Choroid plexus epithelial cell (primary cell): ENCODE measurements at places on chromosomes 1 and 21.

DNA sequence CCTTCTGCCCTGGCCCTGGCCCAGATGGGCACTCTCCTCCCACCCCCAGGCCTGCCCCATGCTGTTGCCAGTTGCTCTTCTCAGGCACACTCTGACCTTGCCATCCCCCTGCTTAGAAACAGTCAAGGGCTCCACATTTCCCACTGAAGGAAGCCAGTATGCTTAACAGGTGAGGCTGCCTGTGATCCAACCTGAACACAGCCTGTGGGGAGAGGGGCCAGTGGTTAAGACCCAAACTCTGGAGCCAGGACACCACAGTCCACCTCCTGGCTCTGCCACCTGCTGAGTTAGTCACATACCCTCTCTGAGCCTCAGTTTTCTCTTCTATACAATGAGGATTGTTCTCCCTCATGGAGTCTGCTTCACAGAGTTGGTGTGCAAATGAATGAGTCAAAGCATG lies 526.9 kb downstream of the MATN1 start:
- no peak for DNase-seq

- DNase-seq, result peak; percentile 64
These were observed 7.1 kb upstream of the NSUN4 start for GRCh38 chr1:46333300-46334029.

- peak; percentile 55 for DNase-seq
These were observed 1.5 kb upstream of the HDGF start for GRCh38 chr1:156752843-156753482.

DNA sequence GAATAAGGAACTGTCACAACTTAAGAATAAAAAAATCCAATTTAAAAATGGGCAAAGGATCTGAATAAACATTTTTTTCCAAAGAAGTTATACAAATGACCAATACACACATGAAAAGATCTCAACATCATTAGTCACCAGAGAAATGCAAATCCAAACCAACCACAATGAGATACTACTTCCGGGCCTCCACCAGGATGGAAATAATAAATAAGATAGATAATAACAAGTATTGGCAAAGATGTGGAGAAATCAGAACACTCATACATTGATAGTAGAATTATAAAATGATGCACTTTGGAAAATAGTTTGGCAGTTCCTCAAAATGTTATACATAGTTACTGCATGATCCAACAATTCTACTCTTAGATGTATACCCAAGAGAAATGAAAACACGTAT lies 18.7 kb downstream of the ZSWIM5 start:
- DNase-seq, result peak; percentile 42

DNA sequence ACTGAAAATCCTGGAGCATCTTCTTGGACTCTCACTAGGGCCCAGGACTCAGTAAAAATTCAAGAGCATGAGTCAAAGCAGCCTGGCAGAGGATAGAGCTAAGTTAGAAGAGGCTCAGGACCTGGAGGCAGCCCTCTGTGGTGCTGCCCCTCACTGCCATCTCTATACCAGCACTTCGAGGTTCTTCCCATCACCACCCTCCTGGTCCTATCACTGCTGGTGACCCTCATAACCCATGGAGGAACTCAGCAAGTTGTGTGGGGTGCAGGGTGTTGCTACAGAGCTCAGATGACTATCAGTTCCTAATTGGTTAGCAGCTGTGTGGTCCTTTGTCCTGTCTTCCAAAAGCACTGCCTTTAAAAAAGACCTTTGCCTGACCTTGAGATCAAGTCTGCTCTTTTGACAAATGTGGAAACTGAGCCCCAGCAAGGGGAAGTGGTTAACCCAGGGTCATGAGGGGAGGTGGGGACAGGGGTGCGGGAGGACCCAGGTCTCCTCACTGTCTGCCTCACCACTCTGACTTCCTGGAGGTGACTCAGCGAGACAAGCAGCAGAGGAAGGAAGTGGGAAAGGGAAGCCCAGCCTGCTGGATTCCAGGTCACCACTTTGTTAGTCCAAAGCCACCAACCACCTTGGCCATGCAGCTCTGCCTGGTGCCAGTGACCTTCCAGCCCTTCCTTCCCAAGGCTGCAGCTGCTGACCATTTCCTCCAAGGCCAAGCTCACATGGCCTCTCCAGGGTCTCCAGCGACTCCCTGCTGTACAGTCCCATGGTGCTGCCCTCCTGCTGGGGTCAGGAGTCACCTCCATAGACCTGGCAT lies 199.4 kb upstream of the EDN2 start:
- no peak for DNase-seq

DNA sequence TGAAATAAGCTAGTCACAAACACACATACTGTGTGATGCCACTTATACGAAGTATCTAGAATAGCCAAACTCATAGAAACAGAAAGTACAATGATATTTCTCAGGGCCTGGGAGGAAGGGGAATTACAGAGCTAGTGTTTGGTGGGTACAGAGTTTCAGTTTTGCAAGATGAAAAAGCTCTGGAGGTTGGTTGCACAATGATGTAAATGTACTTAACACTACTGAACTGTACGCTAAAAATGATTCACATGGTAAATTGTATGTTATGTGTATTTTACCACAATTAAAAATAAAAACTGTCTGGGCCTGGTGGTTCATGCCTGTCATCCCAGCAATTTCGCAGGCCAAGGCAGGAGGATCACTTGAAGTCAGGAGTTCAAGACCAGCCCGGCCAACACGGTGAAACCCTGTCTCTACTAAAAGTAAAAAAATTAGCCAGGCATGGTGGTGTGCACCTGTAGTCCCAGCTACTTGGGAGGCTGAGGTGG lies 15.3 kb upstream of the FHAD1 start:
- no peak for DNase-seq

DNA sequence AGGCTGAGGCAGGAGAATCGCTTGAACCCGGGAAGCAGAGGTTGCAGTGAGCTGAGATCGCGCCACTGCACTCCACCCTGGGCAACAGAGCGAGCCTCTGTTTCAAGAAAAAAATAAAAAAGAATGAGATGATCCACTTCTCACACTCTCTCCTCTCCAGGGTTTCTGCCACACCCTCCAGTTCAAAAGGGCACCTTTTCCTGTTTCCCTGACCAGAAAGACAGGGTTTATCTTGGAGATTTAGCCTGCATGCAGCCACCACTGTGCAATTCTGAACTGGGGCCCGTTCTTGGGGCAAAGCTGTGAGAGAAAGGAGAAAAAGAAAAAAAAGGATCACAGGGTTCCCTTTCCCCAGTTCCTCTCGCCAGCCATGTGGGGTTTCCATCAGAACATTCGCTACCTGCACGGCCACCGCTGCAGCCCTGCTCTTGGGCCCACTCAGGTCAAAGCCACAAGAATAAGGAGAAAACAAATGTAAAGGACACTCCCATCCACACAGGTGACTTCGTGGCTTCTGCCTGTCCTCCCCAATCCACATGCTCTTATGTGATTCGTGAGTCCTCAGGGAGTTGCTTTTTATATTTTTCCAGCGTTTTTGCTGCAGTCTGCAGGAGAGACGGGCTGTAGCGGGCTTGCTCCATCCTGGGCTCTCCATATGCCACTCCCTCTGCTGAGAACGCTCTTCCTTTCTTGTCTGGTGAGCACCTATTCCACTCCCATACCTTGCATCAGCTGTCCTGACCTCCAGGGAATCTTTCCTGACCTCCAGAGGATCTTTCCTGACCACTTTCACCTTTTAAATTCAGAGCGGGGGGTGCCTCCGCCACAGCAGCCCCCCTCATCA lies 26.4 kb downstream of the GNG4 start:
- DNase-seq, result no peak

DNA sequence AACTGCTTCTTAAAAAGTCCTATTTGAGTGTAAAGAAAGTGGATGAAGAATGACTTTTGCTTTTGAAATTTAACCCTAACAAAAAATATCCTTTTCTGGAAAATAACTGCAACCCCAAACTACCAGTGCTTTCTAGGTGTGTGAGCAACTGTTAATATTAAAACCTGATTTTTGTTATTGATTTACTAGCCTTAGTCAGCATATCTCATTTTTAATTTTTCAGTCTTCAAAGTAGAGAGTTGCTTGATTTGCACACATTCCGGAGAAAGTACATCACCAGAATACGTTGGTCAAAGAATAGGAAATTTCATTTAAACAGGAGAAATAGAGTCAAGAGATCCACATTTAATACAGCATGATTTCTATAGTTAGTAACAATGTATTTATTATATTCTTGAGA lies 141.8 kb upstream of the ADAMTS5 start:
- no peak for DNase-seq

- peak; percentile 15 for DNase-seq
These were observed 70.7 kb upstream of the PDC start for GRCh38 chr1:186531561-186532165.

DNA sequence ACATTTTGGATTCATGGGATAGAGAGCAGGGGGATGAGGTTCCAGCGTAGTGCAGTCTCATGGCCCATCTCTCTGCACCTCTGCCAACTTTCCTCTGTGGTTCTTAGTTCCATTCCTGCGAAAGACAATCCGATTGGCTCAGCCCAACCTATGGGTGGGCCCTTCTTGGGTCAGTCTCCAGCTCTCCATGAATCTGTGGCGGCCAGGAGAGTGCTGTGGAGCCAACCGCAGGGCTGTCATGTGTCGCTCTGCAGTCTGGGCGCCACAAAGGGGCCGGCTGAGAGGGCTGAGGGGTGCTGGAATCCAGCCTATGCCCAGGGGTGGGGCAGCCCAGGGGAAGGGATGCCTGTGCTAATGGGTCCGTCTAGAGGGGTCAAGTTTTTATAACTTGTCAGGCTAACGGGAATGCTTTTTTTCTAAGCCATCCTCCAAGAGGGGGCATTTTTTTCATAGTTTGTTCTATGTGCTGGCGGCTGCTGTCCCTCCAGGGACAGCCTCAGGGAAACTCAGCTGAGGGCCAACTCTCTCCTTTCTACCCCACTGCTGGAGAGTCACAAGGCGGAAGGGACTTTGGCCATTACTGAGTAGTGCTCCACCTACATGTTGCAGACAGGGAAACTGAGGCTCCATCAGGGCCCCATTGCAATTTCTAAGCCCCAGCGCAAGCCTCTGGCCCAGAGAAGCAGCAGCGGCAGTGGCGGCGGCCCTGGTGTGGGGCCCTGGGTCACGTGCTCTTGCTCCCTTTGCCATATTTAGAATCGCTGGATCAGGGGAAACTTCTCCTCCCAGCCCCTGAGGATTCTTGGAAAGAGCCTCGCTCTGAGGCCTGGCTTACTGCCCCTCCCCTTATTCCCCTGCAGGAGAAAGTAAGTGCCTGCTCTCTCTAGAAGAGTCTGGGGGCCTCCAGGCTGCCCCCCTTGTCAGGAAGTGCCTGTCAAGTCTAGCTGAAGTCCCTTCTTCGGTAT lies 23.4 kb downstream of the KCNQ4 start:
- no peak for DNase-seq

GRCh38 chr1:17194133-17194475 lies 10.8 kb upstream of the PADI1 start:
- DNase-seq, result no peak

DNA sequence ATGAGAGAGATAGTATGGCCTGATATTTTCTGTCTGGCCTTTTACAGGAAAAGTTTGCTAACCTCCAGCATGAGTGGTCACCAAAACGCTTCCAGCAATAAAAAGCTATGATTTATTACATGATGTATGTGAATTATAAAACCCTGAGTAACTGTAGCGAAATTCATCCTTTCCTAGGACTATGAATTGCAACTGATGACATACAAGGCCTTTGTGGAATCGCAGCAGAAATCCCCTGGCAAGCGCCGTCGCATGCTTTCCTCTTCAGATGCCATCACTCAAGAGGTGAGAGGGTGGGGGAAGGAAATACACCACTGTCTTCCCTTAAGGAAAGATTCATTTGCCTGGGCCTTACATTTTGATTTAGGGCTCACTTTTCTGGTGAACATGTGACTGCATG lies 117.9 kb downstream of the MACF1 start:
- no peak for DNase-seq

DNA sequence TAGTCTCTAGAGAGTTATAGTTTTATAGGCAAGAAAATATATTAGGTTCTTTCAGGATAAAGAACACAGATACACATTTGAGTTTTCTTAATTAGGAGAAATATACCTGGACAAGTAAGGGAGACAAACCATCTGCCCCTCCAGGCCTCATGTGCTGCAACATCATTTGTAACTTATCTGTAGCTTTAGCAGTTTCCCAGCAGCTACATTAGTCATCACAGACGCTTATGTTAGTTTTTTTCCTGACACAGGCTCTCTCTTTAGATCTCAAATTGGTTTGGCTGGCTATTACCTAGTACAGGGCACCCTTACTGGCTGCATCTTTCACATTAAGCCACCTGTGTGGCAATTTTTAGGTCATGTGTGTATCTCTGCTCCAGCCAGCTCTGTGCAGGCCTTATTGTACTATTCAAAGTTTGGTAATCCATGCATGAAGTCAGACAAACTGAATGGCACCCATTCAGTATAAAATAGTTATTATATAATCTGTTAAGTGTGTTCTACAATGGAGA lies 25.9 kb downstream of the GNPAT start:
- DNase-seq, result peak; percentile 62

GRCh38 chr1:21907079-21907418 lies 30.1 kb downstream of the HSPG2 start:
- no peak for DNase-seq

DNA sequence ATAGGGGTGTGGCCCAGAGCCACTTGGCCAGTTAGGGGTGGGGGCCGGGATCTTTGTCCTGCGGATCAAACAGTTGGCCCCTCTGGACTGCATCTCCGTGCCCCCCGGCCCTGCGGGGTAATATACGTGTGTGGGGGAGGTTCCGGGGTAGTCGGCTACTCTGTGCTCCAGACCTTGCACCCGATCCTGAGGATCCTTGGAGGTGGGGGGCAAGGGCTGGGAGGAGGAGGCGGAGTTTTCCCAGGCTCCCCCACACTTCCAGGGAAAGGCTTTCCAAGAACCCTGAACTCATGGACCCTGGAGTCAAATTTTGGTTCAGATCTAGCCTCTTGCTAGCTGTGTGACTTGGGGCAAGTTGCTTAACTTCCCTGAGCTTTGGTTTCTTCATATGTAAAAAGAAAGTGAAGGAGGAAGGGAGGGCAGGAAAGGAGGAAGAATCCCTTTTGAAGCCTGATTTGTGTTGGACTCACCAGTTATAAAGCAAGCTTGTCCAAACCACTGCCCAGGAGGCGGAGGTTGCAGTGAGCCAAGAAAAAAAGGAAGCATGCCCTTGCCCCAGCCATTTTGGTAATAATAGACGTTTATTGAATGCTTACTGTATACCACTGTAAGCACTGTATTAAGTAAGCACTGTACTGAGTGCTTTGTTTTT lies 686 bp downstream of the MIIP start:
- DNase-seq, result peak; percentile 34

DNA sequence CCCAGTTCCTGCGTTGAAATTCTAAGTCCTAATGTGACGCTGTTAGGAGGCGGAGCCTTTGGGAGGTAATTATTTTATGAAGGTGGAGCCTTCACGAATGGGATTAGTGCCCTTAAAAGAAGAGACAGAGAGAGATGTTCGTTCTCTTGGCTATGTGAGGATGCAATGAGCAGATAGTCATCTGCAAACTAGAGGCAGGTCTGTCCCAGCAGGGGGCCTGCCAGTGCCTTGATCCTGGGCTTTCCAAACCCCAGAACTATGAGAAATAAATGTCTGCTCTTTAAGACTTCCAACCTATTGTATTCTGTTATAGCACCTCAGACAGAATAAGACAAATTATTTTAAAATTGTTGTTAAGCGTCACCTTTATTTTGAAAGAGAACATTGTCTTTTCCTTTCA lies 123.1 kb upstream of the KCNJ6 start:
- no peak for DNase-seq

- DNase-seq, result peak; percentile 81
These were observed 2.8 kb downstream of the TCEA3 start for GRCh38 chr1:23421753-23422240.
